NCI-H1436 treated with DMSO at 0.1 percent for 48 hours (cell line): ENCODE measurements at places on chromosomes 2 and 18.

DNA sequence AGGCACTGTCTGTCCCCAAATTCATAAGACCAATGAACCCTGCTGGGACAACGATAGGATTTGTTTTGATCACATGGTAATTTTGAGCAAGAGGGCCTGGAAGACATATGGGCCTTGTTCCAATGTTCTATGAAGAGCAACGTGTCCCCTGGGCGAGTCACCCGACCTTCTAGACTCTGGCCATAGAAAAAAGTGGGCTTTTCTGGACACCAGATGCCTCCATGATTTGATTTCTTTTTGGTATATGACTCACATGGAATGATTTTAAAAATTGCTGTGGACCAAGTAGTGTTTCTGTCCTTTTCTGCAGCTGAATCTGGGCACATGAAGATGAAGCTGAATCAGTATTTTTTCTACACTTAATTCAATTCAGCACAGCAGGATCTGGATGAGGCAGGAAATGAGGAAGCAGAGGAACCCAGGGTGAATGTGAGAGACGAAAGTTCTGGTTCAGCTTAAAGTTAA is 104.9 kb downstream of the CDC42EP3 start:
- no peak for DNase-seq

GRCh38 chr2:113282747-113283533 is 4.2 kb upstream of the PAX8 start:
- DNase-seq: no peak

- no peak for DNase-seq
Observed at GRCh38 chr2:36485521-36485920, 112.4 kb downstream of the FEZ2 start.

- DNase-seq: no peak
Observed at GRCh38 chr2:160634436-160634835, 140.8 kb upstream of the RBMS1 start.

GRCh38 chr2:178882666-178883440 is 75.6 kb upstream of the TTN start:
- DNase-seq: no peak

GRCh38 chr2:30612371-30612770 is 165.3 kb downstream of the LCLAT1 start:
- no peak for DNase-seq

GRCh38 chr18:72895548-72895947 is 27.8 kb upstream of the NETO1 start:
- no peak for DNase-seq

- DNase-seq: no peak
Observed at GRCh38 chr2:8518979-8519668, 162.7 kb upstream of the ID2 start.

- no peak for DNase-seq
Observed at GRCh38 chr2:120862201-120863060, 126.8 kb downstream of the GLI2 start.

- DNase-seq: no peak
Observed at GRCh38 chr2:3039188-3040065, 338.2 kb downstream of the EIPR1 start.

- peak; percentile 53 for DNase-seq
Observed at GRCh38 chr2:163467251-163467630, 268.6 kb downstream of the FIGN start.

GRCh38 chr2:119251652-119252051 is 28.0 kb downstream of the STEAP3 start:
- DNase-seq: no peak

DNA sequence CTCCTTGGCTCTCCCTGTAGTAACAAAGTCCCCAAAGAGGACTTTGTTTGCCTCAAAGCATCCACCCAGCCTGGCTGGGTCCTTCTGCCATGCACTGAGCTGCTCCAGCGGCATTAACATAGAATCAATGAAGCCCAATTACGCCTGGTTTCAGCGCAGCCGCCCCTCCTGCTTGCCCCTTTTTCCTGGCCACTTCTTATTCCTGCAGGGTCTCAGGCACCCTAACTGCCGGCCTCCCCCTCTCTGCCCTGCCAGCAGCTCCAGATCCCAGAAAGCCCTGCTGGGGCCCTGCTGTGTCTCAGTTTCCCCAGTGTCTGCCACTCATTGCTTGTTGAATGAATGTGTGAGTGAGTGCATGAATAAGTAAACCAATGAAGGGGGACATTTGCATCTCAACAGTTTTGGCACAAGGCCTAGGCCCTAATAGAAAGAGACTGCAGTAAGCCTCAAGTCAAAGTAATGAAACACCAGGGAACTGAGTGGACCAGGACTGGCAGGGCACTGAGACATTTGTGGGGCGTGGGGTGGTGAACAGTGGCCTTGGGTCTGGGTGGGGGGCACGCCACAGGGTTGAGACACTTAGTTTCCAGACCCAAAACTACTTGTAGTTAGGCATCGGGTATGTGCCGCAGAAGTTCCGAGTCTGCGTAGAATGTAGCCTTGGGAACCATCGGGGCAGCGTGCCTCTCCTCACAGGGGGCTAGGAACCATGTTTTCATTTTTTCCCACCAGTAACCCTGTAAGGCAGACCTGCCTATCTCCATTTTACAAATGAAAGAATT is 60.6 kb downstream of the SMAD7 start:
- DNase-seq: no peak

DNA sequence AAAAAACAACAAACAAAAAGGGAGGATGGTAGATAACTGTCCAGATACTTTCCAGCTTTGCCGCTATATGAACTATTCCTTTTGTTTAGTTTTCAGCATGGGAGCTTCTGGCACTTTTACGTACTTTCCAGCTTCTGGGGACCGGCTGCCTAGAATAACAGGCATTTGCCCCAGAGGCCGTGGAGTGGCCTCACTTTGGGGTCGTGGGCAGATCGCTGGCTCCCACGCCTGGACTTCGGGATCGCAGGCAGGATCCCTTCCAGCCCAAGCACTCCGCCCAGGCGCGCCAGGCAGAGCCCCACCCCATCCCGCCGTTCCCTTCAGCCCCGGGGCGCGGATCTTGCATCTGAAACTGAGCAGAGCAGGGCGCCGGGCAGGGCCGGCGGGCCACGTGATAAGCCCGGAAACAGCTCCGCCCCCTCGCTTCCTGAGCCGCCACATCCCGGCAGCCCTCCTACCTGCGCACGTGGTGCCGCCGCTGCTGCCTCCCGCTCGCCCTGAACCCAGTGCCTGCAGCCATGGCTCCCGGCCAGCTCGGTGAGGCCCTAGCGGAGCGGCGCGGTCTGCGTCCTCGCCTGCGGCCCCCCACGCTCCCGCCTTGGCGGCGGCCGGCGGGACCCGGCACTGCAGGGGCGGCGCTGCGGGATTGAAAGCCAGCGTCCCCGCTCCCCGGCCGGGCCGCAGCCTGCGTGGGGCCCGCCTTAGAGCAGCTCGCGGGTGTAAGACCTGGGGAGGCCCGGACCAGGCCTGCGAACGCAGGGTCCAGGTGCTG is at the start of gene ATIC:
Gene ATIC (plus strand): TSS at position 435 of the 772 bp plus-strand sequence. CDS start 84 bp downstream, at position 519.
- DNase-seq: peak; percentile 64

- no peak for DNase-seq
Observed at GRCh38 chr2:191217580-191217979, 27.6 kb upstream of the MYO1B start.

DNA sequence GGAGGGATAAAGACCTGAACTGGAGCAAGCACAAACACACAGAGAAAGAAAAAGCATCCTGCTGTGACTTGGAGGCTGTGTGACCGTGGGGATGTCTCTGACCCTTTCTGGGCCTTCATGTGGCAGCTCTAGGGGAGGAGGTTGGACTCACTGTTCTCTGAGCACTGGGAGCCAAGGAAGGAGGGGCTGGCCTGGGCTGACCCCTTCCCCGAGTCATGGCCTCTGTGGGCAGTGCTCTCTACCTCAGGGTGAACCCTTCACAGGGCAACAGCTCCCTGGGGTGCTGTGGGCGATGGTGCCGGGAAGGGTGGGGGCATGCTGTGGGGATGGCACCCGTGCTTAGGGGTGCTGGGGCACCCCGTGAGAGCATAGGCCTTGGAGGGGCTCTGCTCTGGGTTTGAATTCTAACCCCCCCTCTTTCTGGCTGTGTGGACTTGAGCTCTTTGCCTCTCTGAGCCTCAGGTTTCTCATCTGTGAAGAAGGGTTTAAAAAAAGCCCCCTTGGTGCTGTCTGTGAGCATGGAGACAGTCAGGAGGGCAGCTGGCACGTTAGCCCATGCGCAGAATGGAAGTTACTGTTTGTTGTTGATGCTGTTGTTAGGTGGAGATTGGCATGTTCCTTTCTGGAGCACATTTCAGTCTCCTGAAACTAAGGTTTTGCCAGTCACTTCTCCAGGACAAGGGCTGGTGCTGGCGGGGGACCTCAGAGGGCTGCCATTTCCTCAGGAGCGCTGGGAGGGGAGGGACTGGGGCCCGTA is 700 bp downstream of the TOGARAM2 start:
- DNase-seq: no peak

- no peak for DNase-seq
Observed at GRCh38 chr18:69981948-69982347, 34.3 kb upstream of the CD226 start.

GRCh38 chr18:80033181-80034067 is 810 bp upstream of the RBFA start:
- peak; percentile 87 for DNase-seq

- DNase-seq: no peak
Observed at GRCh38 chr18:49813069-49813318, 339 bp downstream of the ACAA2 start.

DNA sequence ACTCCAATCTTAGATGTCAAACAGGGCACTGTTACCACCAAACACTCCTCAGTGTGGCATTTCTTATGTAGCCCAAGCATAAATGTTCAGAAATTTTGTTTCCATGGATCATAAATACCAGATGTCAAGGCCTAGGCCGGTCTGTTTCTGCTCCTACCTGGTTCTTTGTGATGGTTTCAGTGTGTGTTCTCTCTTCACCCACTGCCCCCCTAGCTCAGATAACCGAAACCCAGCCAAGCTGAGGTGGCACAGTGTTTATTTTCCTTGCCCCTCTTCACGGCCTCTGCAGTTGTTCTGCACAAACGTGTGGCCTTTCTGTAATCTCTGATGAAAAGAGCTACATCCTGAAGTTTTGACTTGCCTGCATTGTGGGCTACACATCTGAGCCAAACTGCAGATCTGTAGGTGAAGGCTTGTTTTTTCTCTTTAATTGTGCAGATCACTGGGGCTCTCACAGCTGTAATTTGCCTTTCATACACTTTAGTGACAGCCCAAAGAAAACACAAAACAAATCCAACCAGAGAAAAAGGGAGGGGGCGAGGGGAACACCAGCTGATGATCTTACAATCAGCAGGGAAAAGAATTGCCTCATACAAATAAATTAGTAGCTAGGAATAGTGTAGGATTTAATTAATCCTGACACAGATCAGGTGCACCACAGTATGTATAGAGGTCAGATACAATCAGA is 99.1 kb downstream of the NRP2 start:
- no peak for DNase-seq

- DNase-seq: no peak
Observed at GRCh38 chr18:50726960-50727589, 92.7 kb downstream of the MRO start.

DNA sequence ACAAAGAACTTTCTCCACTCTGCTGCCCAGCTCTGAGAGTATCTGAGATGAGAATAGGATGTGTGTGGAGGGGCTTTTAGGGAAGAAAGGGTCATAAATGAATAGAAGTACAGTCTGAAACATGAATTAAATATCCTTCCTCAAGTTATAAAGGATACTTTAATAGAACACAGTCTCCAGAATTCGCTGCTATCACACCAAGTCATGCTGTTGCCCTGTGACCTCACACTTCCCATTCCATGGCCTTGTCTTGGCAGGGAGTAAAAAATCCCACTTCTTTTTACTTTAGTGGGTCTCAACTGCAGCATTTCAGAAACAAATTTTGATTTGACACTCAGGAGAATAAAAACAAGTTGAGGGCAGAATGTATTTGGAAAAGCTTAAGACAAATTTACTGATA is 3.8 kb upstream of the RPE start:
- DNase-seq: no peak

- DNase-seq: no peak
Observed at GRCh38 chr18:25976554-25976953, 113.9 kb downstream of the SS18 start.

GRCh38 chr2:207492461-207492860 is 37.3 kb upstream of the CREB1 start:
- no peak for DNase-seq

- DNase-seq: no peak
Observed at GRCh38 chr2:23537991-23538390, 153.0 kb downstream of the KLHL29 start.

- no peak for DNase-seq
Observed at GRCh38 chr2:208033701-208034502, 8.6 kb upstream of the PLEKHM3 start.

DNA sequence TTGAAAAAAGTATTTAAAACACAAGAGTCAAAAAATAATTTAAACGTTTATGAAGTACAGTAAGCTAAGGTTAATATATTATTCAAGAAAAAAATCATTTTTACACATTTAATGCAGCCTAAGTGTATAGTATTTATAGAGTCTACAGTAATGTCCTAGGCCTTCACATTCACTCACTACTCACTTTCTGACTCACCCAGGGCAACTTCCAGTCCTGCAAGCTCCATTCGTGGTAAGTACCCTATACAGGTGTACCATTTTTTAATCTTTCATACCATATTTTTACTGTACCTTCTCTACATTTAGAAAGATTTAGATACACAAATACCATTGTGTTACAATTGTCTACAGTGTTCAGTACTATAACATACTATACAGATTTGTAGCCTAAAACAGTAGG is 20.9 kb upstream of the RPRD1A start:
- no peak for DNase-seq

- DNase-seq: no peak
Observed at GRCh38 chr2:238143239-238143951, 4.9 kb downstream of the KLHL30 start.

DNA sequence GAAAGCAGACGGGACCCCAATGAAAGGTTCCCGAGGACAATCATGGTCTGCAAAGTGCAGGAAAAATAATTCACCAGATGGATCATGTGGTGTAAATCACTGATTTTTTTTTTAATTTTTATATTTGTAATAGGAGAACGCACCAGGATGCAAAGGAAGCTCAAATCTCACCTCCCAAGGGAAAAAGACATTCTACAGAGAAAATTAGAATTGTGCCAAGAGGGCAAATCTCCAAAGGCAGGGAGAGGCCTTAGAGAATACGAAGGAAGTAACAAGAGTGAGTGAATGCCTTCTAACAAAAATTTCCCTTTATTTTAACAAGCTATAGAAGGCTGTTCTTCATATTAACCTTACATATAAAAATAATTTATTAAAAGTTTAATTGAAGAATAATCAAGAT is 90.9 kb downstream of the ANKRD44 start:
- DNase-seq: no peak

DNA sequence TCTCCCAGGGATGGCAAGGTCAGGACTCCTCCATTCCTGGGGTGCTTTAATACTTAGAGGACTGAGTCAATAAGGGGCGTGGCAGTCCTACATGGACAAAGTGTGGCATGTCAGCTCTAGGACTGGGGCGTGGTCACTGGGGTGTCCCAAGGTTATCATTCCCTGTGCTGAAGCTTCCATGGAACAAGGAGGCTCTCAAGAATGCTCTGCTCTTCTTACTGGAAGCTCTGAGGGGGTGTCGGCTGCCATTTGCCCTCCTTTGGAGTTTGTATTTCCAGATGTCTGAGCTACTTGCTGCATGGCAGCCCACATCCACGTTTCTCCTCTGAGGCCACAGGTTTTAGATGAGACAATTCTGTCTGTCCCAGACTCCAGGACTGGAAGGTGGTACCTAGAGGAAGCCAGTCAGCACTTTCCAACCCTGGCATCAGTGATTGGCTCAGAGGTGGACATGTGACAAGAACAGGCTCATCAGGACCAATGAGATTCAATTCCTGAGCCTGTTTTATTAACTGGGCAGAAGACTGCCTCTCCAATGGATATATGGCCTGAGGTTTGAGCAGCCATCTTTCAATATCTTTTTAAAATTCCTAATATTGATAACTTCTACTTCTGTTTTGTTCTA is 128.9 kb upstream of the ARL4C start:
- no peak for DNase-seq
